ENCODE measurements at places on chromosomes 12 and 14.

DNA sequence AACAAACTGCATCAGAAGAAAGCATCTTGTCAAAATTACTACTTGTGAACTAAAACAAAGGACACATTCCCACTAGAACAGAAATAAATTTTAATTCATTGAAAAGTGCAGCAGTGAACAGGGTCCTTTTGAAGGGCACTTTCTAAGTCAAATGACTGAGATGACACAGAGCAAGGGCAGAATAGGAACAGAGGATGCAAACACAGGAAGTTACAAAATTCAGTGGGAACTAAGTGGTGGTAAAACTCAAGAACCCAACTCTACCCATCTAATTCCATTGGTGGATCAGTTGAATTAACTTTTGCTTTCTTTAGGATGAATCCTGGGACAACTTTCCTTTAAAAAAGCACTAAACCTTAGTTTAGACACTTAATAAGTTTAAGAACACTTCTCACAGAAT lies 45.8 kb downstream of the GNS start:
- no peak for DNase-seq

- no peak for DNase-seq
These were observed 52.6 kb upstream of the STRN3 start for GRCh38 chr14:31078766-31079165.

DNA sequence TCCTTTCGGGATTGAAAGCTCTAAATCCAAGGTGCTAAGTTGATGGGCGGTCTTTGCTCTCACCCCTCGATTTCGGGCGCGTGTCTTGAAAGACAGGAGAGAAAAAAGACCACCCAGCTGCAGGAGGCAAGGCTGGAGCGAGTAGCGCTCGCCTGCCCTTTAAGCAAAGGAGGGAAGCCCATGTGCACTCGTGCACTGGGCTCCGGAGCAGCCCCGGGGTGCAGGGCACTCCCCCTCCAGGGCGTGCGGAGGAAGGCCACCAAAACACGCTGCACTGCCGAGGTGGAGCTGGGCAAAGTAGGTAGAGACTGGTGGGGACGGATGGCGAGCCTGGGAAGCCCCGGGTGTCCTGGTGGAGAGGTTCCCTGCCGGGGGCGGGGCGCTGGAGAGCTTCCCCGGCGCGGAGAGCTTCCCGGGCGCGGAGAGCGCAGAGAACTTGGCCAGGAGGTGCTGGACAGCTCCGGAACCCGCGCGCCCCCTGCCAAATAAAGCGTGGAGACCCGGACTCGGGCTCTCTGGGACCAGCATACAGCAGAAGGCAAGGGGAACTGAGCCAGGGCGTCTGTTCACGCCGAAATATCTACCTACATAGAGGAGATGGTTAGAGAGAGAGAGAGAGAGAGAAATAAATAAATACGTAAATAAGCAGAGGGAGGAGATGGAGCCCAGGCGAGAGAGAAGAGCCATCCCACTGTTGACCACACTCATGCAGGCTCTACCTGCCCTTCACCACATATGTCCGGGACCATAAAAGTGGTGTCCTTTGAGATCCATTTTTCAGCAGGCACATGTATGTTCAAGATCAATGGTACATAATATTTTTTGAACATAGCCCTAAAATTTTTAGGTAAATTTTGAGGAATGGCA lies 662 bp upstream of the NELL2 start:
- DNase-seq, result peak; percentile 27

- no peak for DNase-seq
These were observed 334.4 kb downstream of the EMP1 start for GRCh38 chr12:13530966-13531365.

GRCh38 chr12:62813031-62813829 lies 121.7 kb downstream of the PPM1H start:
- no peak for DNase-seq

GRCh38 chr14:55123101-55123500 lies 6.0 kb upstream of the LGALS3 start:
- no peak for DNase-seq

GRCh38 chr14:81562818-81563217 lies 29.2 kb upstream of the SEL1L start:
- no peak for DNase-seq

DNA sequence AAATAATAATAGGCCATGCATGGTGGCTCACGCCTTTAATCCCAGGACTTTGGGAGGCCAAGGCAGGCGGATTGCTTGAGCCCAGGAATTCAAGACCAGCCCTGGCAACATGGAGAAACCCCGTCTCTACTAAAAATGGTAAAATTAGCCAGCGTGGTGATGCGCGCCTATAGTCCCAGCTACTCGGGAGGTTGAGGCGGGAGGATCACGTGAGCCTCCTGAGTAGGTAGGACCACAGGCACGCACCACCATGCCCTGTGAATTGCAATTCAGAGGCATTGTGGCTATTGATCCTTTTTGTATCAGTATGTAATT lies 2.3 kb downstream of the ARHGDIB start:
- DNase-seq, result no peak

DNA sequence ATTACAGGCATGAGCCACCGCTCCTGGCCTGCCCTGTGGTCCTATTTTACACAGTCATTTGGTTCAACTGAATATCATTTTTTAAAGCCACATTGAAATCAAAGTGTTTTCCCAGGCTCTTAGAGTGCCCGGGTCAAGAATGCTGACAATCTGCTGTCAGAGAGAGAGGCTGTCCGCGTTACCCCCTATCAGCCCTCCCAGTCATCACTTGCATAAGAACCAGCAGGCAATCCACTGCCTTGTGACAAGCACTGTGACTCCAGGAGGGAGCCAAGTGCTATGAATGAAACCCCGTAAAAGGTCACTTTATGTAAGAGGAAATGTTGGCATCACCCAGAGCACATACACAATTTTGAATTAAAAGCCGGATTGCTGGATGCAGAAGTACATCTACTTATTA lies 13.5 kb downstream of the PHLDA1 start:
- no peak for DNase-seq

- DNase-seq, result no peak
These were observed at the start of gene MIPOL1 for GRCh38 chr14:37197421-37198272. Gene MIPOL1 (plus strand): TSS chr14:37197937. CDS start chr14:37247889, 49,952 bp downstream.

- DNase-seq, result no peak
These were observed 1.4 kb downstream of the KRT2 start for GRCh38 chr12:52650520-52651081.

DNA sequence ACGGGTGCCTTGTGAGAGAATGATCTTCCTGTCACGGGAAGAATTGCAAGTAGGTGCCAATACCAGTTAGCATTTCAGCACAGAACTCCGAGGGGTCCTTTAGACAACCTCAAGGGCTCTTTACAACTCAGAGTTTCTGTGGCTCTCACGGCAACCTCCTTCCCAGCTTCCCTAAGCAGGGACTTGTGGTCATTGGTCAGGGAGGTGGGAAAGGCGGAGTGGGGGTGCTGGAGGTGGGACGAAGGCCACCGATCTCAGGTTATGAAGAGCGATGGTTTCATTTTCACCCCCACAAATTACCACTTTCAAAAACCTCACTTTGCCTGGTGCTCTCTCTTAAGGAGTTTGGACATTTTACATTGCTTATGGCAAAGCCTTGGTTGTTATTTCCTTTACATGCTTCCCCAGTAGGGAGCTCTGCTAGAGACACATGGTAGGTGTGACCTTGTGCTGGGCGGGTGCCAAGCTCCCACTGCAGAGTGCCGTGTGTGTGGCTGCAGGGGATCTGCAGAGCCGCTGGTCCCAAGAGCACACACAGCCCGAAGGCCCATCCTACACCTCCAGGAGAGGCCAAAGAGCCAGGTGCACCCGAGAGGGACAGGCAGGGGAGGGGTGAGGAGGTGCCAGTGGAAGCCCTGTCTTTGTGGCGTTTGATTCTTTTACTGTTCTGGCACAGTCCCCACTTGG lies 21.4 kb downstream of the BCL2L14 start:
- DNase-seq, result no peak

GRCh38 chr14:57865403-57866198 lies at the start of gene SLC35F4:
Gene SLC35F4 (minus strand): TSS chr14:57866092.
- DNase-seq, result no peak

Data from activated T-helper 1 cell treated with Interleukin-2 at 50 U/mL for 16 hours (primary cell).